ENCODE measurements at places on chromosomes 5 and 9.

GRCh38 chr9:84856181-84856632, 186.7 kb downstream of the NTRK2 start:
- H3K27me3 ChIP-seq: peaks cover 4% of the 10 kb centered on the region
- no peaks in the 10 kb centered on the region for H3K4me1 ChIP-seq
- DNase-seq: no peak
- H3K36me3 ChIP-seq: no peaks in the 10 kb centered on the region

- peaks cover 22% of the 10 kb centered on the region for H3K27me3 ChIP-seq
- H3K4me3 ChIP-seq: no peak overlapping the region
- no peaks in the 10 kb centered on the region for H3K36me3 ChIP-seq
- H3K27ac ChIP-seq: no peak overlapping the region
These were observed 10.1 kb downstream of the IFNA5 start for GRCh38 chr9:21294904-21295538.

- H3K36me3 ChIP-seq: no peaks in the 10 kb centered on the region
- H3K27ac ChIP-seq: no peak overlapping the region
- DNase-seq: no peak
- H3K4me3 ChIP-seq: no peak overlapping the region
These were observed 567.7 kb downstream of the CAAP1 start for GRCh38 chr9:26324786-26325443.

GRCh38 chr5:23208959-23209431, 298.4 kb upstream of the PRDM9 start:
- H3K36me3 ChIP-seq: no peaks in the 10 kb centered on the region
- H3K4me1 ChIP-seq: no peaks in the 10 kb centered on the region
- H3K4me3 ChIP-seq: no peak overlapping the region
- H3K27ac ChIP-seq: no peak overlapping the region

DNA sequence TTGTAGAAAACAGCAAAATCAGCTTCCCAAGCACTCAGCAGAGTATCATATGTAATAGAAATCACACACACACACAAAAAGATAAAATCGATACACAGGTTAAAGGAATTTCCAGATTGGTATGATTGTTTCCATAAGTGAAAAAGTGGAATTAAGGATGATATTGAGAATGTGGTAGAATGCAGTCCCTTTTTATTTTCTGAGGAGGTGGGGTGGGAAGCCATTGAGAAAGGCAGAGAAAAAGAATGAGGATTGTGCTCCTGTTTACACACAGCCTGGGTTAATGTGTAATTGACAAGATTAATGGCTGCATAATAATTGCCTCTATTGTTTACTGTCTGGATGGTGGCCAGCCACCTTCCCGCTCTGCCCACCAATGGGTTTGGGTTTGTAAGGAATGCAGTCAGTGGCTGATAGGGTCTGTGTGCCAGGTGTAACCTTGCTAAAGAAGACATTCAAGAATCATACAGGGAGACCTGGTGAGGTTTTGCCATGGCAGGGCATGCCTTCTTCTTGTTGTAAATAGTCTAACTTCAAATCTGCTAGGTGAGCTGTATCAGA, 177.2 kb upstream of the MAP3K1 start:
- H3K27me3 ChIP-seq: peaks cover 12% of the 10 kb centered on the region
- H3K4me1 ChIP-seq: peaks cover 3% of the 10 kb centered on the region
- H3K4me3 ChIP-seq: no peak overlapping the region
- DNase-seq: no peak
- no peaks in the 10 kb centered on the region for H3K36me3 ChIP-seq
- no peak overlapping the region for H3K27ac ChIP-seq

GRCh38 chr5:134845335-134845851, 375 bp upstream of the C5orf24 start:
- peaks cover 20% of the 10 kb centered on the region for H3K4me1 ChIP-seq
- H3K36me3 ChIP-seq: peaks cover 18% of the 10 kb centered on the region
- H3K27ac ChIP-seq: peak overlapping the region; percentile 97
- DNase-seq: no peak

Data from activated CD4-positive, alpha-beta T cell treated with anti-CD3 and anti-CD28 coated beads, Interleukin-2, amount 10 ng/mL, durations not matched to agents 24 days and 14 days (primary cell).